ENCODE measurements at places on chromosomes 2 and 18. TPM values are rescaled to one million over a fixed set of nuclear protein-coding genes. Genes with fewer than 3 reads are reported as not detected.

GRCh38 chr2:97932975-97933662 lies 62.6 kb downstream of the TMEM131 start:
- no peaks in the 10 kb centered on the region for H3K27me3 ChIP-seq
- H3K4me1 ChIP-seq, result peaks cover 9% of the 10 kb centered on the region
- H3K4me3 ChIP-seq, result no peak overlapping the region
- DNase-seq, result no peak
- no peaks in the 10 kb centered on the region for H3K36me3 ChIP-seq

DNA sequence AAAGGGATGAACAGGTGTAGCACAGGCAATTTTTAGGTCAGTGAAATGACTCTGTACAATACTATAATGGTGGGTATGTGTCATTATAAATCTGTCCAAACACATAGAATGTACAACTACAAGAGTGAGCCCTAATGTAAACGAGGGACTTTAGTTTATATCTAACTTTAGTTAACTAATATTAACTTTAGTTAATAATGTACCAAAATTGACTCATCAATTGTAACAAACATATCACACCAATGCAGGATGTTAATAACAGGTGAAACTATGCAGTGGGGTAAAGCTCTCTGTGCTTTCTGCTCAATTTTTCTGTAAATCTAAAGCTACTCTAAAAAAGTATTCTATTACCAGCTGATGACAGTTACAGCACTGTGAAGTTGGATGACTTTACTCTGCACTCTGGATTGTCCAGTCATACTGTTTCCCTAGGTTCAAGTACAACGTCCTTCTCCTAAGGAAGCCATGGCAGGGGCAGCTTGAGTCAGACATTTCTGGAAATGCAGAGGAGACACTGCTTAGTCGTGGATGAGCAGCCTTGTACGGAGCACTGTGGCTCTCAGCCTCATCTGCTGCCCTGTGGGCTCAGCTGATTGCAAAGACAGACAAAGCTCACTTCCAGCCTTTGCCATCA lies 26.1 kb downstream of the TGFA start:
- no peaks in the 10 kb centered on the region for H3K36me3 ChIP-seq
- DNase-seq, result no peak
- no peak overlapping the region for H3K4me3 ChIP-seq
- no peak overlapping the region for H3K27ac ChIP-seq
- no peaks in the 10 kb centered on the region for H3K27me3 ChIP-seq

DNA sequence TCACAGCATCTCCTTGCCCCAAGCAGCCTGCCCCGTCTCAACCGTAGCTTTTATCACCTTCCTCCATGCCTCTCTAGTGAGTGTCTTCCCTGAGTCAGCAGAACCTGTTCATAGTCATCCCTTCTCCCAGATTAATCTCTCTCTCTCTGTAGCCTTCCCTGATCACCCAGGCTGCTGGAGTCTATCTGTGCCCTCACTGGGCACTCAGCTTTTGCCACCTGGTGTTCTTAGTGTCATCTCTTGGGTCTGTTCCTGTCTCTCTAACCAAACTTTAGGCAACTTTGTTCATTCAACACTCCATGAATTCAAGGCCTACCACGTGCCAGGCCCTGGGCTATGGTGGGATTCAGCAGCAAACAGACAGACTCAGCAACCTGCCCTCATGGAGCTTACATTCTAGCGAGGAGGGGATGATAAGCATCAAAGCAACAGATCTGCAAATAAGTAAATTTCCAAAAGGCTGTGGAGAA lies 159.1 kb downstream of the SMAD7 start:
- peak; percentile 3 for DNase-seq
- H3K27me3 ChIP-seq, result no peaks in the 10 kb centered on the region
- no peaks in the 10 kb centered on the region for H3K36me3 ChIP-seq
- H3K27ac ChIP-seq, result peak overlapping the region; percentile 96
- peaks cover 51% of the 10 kb centered on the region for H3K4me1 ChIP-seq

GRCh38 chr18:47730795-47731194 lies 199.7 kb downstream of the SMAD2 start:
- no peak overlapping the region for H3K4me3 ChIP-seq
- H3K36me3 ChIP-seq, result no peaks in the 10 kb centered on the region
- no peaks in the 10 kb centered on the region for H3K4me1 ChIP-seq
- DNase-seq, result no peak
- no peak overlapping the region for H3K27ac ChIP-seq

Gene CMPK2
- 8.0 TPM for total RNA-seq

Gene TSGA10
- total RNA-seq, result 2.9 TPM
